Transverse colon (tissue), 4 donors: ENCODE measurements at places on chromosomes 2 and 18. TPM values are rescaled to one million over a fixed set of nuclear protein-coding genes. Genes with fewer than 3 reads are reported as not detected.

- peak; percentile 52 for DNase-seq
Measured at GRCh38 chr2:216632952-216633615, at the start of gene IGFBP2. Gene IGFBP2 (plus strand): TSS chr2:216633420. CDS start chr2:216633524, 104 bp downstream.

GRCh38 chr18:21636769-21637168 is 24.7 kb downstream of the SNRPD1 start:
- no peak for DNase-seq

DNA sequence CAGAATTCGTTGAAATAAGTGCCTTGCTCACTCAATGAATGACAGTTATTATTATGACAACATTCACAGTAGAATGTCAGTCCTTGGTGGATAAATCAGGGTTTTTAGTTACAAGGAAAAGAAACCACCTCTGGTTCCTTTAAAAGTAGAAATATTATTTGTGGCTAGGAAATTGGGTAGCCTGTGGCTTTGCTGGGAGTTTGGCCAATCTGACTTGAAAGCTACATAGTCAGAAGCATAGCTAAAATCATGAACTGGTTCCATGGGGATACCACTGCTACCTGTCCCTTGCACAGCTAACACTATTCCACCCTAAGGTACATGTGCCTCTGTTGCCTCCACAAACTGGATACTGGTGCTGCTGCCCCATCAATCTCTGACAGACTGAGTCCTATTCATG is 12.8 kb upstream of the SMCHD1 start:
- no peak for DNase-seq

DNA sequence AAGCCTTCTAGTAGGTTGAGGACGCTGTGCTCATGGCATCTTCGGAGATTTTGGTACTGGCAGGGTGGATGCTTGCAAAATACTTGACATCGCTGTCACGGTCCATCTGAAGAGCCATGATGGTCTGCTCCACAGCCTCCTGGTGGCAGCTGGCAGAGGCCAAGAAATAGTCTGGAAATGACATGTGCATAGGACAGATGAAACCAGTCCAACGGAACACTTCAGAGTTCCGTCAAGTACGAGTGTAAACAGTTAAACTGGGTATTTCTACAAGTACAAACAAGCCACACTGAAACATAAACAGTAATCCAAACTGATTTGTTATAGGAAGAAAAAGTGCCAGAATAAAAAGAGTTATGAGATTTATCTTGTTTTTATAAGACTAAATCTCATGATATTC is 66.6 kb downstream of the PPP4R1 start:
- no peak for DNase-seq

DNA sequence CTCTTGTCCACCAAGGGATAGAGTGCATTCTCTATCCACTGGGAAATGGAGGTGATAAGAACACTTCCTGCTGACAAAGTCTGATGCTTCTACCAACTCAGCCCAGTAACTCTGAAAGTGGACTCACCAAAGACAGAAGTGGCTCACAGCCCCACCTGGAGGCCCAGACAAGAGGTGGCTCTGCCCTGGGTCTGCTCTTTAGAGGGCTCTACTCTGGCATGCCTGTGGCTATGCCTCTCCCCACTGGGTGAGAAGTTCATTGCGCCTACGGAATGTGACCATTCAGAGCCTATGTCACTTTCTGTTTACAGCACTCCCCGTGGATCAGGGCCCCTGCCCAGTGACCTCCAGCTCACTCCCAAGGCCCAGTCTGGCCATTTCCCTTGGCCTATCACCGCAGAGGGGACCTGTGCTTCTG is 13.5 kb upstream of the XDH start:
- DNase-seq, result no peak

DNA sequence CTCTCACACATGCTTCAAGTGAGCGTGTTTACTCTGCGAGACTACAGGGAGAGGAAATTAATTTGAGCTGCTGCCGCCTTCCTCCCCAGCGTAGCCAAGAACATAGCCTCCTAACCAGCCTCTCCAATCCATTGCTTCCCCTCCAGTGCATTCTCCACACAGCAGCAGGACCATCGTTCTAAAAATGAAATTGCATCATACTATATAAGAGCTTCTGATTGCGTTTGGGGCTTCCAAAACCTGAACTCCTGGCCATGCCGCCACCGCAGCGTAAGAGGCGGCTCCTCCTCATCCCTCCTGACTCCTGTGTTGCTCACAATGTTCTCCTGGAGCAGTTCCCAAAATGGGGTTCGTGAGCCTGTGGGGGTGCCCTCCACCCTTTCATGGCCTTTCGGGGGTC is 142.1 kb downstream of the MYT1L start:
- no peak for DNase-seq

DNA sequence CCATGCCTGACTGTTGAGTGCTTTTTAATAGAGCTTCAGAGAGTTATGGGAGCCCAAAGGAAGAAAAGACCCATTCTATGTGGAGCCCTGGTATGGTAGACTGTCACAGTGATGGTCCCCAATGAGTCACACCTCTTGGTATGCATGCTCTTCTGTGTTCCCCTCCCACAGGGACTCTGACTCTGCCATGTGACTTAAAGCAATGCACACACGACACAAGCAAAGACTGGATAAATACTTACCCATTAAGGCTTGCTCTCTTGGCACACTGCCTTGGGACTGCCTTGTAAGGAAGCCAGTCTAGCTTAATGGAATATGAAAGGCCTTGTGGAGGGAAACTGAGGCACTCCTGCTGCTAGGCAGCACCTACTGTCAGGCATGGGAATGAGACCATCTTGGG is 16.7 kb upstream of the DTNB start:
- DNase-seq, result no peak

GRCh38 chr18:54641734-54642133 is 50.7 kb downstream of the DYNAP start:
- no peak for DNase-seq

The RAB6C gene
- total RNA-seq, result not detected

The TXNDC2 gene
- total RNA-seq, result not detected

The ALLC gene
- total RNA-seq, result not detected
